ENCODE measurements at places on chromosomes 4 and X. TPM values are rescaled to one million over a fixed set of nuclear protein-coding genes. Genes with fewer than 3 reads are reported as not detected.

ENPEP gene
- 222 TPM for polyA plus RNA-seq

CAPN6 gene
- 26.3 TPM for polyA plus RNA-seq

TLR2 gene
- 9.8 TPM for polyA plus RNA-seq

FAM236A gene
- polyA plus RNA-seq = 0.75 TPM

HTN3 gene
- polyA plus RNA-seq = not detected

SOWAHB gene
- polyA plus RNA-seq = 5.0 TPM

RHOXF1 gene
- polyA plus RNA-seq = 3.0 TPM

C1QTNF7 gene
- 27.6 TPM for polyA plus RNA-seq
